ENCODE measurements at places on chromosomes 1 and 21.

DNA sequence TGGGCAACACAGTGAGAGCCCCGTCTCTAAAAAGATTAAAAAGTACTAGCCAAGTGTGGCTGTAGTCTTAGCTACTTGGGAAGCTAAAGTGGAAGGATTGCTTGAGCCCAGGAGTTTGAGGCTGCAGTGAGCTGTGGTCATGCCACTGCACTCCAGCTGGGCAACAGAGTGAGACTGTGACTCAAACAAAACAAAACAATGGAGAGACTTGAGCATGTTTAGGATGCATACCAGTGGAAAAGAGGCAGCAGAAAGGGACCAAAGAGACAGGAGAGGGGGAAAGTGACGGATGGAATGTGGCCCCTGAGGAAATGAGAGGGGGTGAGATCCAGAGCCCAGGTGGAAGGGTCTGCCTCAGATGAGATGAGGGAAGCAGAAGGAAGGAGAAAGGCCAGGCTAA lies 358.9 kb downstream of the RPS6KC1 start:
- no peak for DNase-seq

DNA sequence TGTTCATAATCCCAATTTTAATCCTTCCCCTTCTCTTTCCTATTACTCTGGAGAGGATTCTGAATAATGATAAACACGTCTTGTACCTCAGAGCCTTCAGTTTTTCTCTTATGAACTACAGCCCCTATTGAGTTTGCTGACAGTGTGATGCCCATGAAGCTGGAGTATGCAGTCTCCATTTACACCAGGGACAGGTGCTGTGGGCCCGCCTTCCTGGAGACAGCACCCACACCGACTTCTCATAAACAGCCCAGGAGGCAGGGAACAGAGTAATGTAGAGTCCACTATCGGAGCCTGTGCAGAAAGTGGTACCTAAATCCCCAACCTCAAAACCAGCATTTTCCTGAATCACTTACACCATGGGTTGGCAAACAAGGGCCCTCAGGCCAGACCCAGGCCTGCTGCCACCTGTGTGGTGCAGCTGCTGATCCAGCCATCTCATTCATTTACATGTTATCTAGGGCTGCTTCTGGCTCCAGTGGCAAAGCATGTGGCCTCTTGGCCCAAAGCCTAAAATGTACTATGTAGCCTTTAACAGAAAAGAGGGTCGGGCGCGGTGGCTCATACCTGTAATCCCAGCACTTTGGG lies 95.1 kb upstream of the KRTAP19-8 start:
- no peak for DNase-seq

- DNase-seq: no peak
These were observed 275.2 kb downstream of the VAV3 start for GRCh38 chr1:107689733-107690132.

DNA sequence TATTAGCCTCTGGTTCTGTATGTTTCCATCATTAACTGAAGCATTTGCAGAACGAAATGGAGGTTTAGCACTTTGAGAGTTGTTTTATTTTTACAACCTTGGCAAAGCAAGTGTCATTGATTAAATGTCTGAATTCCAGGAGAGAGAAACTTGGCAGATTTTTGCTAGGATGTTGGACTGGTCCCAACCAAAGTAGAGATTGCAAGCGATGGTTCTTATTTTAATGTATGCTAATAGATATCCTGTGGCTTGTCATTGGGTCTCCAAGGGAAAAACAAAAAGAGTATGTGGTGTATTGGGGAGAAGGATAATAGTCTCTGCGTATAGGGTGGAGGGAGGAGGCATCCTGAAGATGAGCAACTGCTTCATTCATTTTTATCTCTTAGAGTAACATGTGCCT lies 457.2 kb upstream of the RUNX1 start:
- DNase-seq: no peak

DNA sequence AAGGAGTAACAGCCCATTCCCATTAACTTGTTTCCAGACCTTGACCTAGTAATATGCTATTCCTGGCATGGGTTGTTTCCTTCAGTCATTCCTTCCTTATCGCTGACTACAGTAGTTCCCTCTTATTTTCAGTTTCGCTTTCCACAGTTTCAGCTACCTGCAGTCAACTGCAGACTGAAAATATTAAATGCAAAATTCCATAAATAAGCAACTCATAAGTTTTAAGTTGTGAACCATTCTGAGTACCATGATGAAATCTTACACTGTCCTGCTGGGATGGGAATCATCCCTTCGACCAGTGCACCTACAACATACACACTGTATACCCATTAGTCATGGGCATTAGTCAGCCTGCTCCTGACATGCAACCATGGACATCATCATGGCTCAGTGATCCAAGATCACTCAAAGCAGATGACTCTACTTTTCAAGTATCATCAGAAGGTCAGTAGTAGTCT lies 66.7 kb downstream of the CCDC30 start:
- no peak for DNase-seq

All from activated naive CD4-positive, alpha-beta T cell (primary cell).